Stimulated activated CD8-positive, alpha-beta memory T cell treated with anti-CD3 and anti-CD28 coated beads, Interleukin-15, amount 100 ng/mL, for 4 hours (primary cell): ENCODE measurements at places on chromosomes 3 and 15.

GRCh38 chr3:188949996-188950395 lies 221.8 kb upstream of the TPRG1 start:
- DNase-seq = no peak

DNA sequence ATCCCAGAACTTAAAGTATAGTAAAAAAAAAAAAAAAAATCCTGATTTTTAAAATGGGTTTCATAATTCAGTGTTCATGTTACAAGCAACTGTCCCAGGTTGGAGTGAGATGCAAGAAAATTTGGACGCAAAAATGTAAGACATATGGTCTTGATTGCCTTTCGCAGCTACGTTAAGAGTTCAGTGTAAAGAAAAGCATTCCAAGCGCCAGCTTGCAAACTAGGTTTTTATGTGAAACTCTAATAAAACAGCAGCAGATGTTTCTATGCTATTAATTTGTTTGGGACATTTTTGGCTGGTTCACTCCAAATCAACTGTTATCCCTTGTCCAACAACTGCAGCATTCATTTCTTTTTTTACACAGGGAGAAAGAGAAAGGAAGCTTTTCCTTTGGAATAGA lies 957.8 kb downstream of the ROBO1 start:
- no peak for DNase-seq

DNA sequence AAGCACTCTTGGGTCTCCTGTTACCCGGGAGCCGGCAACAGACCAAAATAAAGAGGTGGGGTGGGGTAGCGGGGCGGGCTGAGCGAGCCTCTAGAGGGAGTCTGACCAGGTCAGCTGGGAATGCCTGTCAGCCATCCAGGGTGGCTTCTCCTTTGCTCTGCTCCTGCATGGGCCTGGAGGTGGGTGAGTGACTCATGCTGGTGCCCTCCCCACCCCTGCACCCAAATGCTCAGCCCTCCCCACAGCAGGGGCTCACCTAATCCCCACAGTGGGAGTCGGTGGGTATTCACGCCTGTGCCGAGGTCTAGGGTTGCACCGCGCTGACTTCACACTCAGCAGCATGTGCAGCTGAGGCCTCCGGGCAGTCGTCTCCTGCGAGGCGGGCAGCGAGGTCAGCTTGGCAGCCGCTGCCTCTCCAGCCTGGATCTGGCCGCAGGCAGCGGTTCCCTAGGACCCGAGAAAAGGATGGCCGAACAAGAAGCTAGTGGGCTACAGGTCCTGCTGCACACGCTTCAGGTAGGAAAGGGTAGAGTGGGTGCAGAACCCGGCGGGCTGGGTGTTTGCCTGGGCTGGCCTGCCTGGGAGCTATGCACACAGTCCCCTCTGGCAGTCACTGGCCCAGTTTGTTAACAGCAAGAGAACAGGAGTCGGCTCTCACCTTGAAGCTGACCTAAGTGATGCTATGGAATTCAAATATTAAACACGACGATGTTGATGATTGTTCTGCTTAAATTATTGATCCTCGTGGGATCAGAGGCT lies at the start of gene AGBL1:
TSS of gene AGBL1 (plus strand) at position 364 of the 759 bp plus-strand sequence.
- no peak for DNase-seq

DNA sequence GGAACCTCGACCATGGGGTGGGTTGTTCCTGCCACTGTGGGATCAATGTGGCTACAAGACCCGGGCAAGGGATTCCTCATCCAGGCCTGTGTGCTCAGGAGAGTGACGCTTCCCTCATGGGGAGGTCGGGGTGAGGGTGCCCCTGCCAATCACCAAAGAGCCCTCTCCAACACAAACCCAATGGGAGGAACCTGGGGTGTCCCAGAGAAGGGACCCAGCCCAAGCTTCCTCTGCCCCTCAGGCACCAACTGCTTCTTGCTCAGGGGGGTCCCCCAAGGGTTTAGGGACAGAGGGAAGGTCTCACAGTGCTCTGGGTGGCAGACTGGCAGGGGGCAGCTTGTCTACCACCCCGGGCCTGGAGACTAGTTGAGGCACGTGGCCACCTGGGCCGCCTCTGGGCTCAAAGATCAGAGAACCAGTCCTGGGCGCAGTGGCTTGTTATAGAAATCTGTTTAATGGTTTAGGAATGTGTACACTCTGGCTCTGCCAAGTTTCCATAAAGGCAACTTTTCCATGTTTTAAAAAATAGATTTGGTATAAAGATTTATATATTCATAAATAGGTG lies 26.6 kb downstream of the GP9 start:
- DNase-seq = no peak

- no peak for DNase-seq
These were observed 454.1 kb upstream of the AGTR1 start for GRCh38 chr3:148243609-148244008.

DNA sequence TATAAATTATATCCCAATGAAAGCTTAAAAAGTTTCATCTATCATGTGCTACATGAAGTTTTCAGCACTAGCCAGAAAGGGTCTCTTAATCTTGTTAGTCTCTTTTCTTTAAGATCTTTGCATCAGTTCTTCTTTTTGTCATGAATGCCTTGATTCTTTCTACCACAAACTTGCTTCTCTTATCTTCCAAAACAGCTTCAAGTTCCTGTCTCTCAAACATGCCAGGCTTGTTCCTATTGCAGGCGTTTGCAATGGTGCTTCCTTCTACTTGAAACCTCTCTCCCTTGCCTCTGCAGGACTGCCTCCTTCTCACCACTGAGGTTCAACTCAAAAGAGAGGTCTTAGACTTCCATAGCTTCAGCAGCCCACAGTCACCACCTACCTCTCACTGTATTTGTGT lies 104.3 kb upstream of the FRMD4B start:
- DNase-seq = no peak

- DNase-seq = no peak
These were observed 11.9 kb upstream of the SLC22A13 start for GRCh38 chr3:38253704-38254103.

- no peak for DNase-seq
These were observed at the start of gene ZNF662 for GRCh38 chr3:42906070-42906847. ZNF662 (plus strand) TSS chr3:42906142; CDS start chr3:42908115, 1,973 bp downstream.

DNA sequence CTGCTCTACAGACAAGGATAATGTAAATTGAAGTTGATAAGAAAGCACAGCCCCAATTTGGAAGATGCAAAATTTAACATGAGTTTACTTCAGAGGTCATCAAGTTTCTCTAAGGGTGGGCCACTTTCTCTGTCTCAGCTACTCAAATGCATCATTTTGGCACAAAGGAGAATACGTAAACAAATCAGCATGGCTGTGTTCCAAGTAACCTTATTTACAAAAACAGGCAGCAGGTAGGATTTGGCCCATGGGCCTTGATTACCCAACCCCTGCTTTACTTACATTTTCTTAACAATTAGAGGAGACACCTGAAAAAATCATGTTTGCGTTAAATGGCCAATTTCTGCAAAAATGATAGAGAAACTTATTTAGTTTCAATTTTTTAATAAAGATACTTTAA lies 181.7 kb downstream of the GBE1 start:
- no peak for DNase-seq

DNA sequence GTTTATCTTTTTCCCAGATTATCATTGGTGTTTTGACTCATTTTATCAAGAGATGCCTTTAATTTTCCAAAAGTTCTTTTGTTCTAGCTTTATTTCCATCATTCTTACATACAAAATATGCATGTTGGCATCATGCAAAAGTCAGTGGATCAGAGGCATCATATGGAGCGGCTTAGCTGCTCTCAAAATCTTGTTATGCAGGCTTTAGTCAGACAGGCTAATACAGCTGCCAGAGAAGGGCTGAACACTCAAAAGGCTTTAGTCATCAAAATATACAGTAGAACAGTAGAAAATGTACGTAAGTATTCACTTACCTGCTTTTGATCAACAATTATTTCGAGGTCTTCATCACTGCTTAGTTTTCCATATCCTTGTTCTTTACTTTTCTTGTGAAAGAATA lies 65.5 kb downstream of the PEX5L start:
- DNase-seq = no peak

GRCh38 chr3:45611628-45612081 lies 17.1 kb downstream of the LIMD1 start:
- no peak for DNase-seq
